ENCODE measurements at places on chromosomes 6 and 20.
A peak's percentile ranks its signal among the peaks of the same experiment; 100 is the strongest.

- DNase-seq, result no peak
Measured at GRCh38 chr20:20573797-20574196, 138.6 kb downstream of the RALGAPA2 start.

DNA sequence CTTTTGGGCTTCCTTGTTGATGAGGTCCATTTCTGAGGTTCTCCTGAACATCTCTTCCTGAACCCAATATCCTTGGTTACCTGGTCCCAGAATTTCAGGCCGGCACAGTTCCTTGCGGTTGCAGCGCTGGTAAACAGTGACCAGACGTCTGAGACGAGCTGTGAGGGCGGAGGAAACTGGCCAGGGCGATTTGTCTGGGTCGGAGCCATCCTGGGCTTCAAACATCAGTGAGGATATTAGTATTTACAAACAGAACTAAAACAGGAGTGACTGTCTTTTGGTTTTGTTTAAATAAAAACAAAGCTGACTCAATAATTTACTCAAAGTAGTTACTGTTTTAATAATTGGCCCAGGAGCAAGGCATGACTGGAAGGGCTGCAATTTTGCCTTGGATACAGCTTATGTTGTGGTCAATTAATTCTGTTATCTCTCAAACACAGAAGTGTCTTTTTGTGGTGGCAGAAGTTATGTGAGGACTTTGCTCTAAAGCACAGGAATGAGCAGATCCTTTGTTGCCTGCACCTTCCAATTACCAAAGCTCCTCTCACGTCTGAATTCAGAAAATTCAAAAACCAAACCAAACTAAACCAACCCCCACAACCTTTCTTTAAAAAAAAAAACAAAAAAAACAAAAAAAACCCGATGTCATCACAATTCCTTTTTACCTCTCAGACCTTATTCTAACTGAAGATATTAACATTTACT is 58.7 kb upstream of the EMILIN3 start:
- DNase-seq, result peak; percentile 39

- DNase-seq, result no peak
Measured at GRCh38 chr6:128630213-128630612, 109.8 kb upstream of the PTPRK start.

DNA sequence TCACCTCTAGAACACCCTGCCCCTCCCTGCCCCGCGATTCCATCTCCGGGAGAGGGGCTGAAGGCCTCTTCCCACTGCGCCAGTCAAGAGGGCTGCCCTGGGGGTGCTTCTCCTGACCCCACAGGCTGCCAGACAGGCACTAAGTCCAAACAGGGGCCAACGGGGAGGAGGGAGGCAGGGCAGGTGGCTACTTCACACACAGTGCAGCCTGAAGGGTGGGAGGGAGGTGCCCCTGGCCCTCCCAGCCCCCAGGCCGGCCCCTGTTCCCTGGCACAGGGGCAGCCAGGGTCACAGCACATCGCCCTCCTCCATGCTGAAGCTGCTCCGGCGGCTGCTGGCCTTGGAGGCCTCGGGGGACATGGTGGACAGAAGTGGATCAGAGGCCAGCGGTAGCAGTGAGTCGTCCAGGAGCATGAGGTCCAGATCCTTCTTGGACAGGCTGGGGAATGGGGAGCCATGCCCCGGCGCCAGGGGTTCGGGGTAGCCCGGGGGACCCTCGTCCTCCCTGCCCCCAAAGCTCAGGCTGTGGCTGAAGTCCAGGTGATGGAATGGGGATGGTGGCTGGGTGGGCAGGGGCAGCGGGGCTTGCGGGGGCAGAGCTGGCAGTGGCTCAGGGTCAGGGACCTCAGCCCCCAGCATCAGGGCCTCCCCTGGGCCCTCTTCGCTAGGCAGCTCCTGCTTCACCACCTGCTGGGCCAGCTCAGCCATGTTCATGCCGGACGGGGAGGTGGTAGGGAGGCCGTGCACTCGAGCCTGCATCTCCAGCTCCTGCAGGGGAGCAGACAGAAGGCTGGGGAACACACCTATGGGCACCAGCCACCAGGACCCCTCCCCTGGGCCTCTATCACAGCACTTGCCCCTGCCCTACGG is 46.3 kb downstream of the MDFI start:
- DNase-seq, result no peak

GRCh38 chr20:32777177-32777956 is 15.2 kb downstream of the DNMT3B start:
- DNase-seq, result no peak

GRCh38 chr20:11755071-11755841 is 162.4 kb upstream of the BTBD3 start:
- no peak for DNase-seq

DNA sequence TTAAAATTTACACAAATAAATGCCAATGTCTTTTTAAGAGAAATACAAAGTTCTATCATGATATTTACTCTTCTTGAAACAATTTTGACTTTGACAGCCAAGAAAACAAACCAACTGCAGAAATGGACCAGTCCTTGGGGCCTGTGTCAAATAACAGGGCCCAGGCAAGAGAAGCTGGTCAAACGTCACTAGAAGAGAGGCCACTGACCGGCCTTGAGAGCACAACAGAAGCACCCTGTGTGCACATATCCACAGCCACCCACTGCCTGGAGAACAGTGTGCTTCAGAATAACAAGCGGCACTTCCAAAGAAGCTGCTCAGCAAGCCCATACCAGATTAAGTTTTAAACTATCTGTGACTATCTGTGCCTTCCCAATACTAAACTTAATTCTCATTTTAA is 14.8 kb downstream of the APMAP start:
- no peak for DNase-seq

DNA sequence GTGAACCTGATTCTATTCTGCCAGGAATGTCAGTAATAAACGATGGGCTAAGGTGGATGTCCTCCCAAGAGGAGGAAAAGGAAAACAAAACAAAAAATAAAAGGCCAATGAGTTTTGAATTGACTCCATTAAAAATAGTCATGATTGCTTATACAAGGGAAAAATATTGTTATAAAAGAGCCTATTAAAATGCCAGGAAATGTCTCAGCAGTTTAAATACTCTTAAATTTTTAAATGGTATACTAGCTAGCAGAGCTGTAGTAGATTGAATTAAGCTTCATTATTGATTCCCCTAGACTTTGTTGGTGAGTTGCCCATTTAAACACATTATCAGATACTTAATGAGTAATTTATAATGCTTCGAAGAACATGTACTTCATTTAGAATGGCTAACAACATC is 990.9 kb upstream of the GJE1 start:
- DNase-seq, result no peak

- DNase-seq, result peak; percentile 65
Measured at GRCh38 chr6:26286168-26286877, 78.7 kb upstream of the BTN3A2 start.

GRCh38 chr6:47137073-47137472 is 94.9 kb upstream of the ADGRF1 start:
- no peak for DNase-seq

- no peak for DNase-seq
Measured at GRCh38 chr6:26115226-26115625, 28.0 kb downstream of the HFE start.

- no peak for DNase-seq
Measured at GRCh38 chr20:52926505-52926904, 45.7 kb upstream of the TSHZ2 start.

DNA sequence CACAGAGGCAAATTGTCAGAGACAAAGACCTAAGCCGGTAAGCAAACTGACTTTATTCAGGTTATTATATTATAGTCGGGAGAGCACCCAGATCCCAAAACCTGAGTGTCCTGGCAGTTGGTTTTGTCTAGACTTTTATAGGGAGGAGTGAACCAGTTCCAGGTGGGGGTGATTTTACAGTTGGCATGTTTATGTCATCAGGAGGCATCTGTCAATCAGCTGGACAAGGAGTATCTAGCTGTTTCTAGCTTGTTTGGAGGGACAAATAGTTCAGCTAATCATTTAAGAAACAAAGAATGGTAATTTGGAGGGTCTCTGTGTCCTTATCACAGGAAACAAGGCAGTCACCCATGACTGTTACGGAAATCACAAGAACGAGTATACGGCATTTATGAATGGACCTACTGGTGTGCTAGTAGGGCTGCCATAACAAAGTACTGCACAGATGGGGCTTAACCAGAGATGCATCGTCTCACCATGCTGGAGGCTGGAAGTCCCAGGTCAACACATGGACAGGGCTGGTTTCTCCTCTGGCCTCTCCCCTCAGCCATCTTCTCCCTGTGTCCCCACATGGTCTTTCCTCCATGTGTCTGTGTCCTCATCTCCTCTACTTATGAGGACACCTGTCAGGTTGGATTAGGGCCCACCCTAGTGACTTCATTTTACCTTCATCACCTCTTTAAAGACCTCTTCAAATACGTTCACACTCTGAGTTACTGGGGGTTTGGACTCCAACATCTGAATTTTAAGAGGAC is 122.7 kb downstream of the LY86 start:
- no peak for DNase-seq

DNA sequence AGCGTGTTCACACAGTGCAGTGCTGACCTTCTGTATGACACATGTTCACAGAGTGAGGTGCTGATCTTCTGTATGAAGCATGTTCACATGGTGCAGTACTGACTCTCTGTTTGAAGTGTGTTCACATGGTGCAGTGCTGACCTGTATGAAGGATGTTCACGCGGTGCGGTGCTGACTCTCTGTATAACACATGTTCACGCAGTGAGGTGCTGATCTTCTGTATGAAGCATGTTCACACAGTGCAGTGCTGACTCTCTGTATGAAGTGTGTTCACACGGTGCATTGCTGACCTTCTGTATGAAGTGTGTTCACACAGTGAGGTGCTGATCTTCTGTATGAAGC is 10.8 kb upstream of the SERPINB1 start:
- DNase-seq, result no peak

GRCh38 chr20:34880215-34880850 is 3.9 kb downstream of the ACSS2 start:
- no peak for DNase-seq

GRCh38 chr6:6840831-6841291 is 252.3 kb downstream of the LY86 start:
- DNase-seq, result no peak

DNA sequence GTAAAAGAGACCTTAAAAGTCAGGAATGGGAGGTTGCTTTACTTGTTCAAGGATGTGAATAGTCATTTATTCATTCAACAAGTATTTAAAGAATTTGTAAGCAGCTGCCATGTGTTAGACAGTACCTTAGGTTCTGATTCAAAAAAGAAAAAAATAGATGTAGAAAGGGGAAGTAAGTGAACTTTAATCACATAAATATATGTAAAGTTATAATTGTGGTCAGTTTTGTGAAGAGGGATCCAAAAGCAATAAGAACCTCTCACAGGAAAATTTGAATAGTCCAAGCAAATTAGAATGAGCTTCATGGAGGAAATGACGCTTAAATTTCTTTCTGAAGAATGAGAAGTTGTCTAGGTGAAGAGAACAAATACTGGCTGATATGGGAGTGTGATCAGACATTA is 596.1 kb upstream of the CITED2 start:
- DNase-seq, result peak; percentile 68

DNA sequence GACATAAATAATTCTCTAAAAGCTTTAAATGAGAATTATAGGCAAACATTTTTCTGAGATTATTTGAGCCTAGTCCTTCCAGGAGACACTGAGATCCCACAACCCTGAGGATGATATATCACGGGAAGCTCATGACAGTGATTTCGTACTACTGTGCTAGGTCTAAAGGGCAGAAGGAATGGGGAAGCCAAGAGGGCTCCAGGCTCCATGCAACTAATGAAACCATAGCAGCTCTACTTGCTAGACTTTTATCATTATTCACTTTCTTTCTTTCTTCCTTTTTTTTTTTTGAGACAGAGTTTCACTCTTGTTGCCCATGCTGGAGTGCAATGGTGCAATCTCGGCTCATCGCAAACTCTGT is 57.3 kb upstream of the SGK1 start:
- DNase-seq, result no peak

DNA sequence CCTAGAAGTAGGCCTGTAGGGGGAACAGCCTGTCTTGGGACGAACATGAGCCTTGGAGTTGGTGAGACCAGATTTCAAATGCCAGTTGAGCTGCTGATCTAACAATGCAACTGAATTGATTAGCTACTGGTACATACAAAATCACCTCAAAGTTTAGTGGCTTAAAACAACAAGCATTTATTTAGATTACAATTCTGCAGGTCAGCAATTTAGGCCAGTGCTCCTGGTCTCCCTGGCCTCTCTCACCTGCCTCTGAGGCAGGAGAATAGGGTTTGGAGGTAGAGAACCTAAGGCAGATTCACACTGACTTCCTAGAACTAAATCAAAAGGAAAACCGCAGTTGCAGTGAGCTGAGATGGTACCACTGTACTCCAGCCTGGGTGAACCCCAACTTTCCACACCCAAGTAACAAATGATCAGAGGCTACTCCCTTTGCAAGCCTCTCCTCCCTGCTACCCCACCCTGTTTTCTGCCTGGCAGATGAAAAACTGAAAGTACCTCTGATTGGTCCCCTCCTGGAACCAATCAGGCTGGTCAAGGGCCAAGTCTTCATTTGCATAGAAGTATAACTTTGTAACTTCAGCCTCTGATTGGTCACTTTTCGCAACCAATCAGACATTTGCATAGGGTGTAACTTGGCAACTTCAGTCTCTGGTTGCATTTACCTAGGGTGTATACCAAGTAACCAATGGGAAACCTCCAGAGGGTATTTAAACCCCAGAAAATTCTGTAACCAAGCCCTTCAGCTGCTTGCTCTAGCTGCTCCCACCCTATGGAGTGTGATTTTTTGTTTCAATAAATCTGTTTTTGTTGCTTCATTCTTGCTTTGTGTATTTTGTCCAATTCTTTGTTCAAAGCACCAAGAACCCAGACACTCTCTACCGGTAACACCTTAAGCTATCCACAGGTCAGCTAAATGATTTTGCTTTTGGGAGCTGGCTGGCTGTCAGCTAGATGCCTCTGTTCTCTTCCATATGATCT is 8.1 kb upstream of the UBR2 start:
- DNase-seq, result peak; percentile 47

DNA sequence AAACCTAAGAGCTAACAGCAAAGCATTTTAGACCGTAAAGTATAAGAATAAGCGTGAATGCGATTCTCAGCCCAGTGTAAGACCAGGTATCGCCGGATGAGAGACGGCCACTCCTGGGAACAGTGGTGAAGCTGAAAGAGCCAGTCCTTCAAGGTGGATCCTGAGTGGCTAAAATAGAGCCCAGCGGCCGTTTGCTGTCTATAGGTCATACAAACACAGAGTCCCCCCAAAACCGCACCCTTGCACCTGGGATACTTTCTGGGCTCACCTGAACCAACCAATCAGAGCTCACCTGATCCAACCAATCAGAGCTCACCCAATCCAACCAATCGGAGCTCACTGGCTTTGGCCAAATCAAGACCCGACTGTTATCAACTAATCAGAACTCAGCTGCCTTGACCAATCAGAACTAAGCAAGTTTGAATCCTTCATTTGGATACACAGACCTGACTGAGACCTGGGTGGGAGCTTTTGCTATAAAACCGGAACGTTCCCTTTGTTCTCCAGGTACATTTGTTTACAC is 248.2 kb downstream of the DLL1 start:
- DNase-seq, result no peak

GRCh38 chr6:111651185-111652034 is 45.7 kb upstream of the TRAF3IP2 start:
- DNase-seq, result no peak

- peak; percentile 47 for DNase-seq
Measured at GRCh38 chr6:3965071-3965718, 113.7 kb downstream of the FAM217A start.

- DNase-seq, result peak; percentile 24
Measured at GRCh38 chr20:58407201-58407873, 18.3 kb downstream of the VAPB start.

- peak; percentile 61 for DNase-seq
Measured at GRCh38 chr6:42104095-42104803, 38.2 kb downstream of the C6orf132 start.

Measured in fibroblast of skin of right biceps (primary cell).